ENCODE measurements at places on chromosomes 5 and 9.

DNA sequence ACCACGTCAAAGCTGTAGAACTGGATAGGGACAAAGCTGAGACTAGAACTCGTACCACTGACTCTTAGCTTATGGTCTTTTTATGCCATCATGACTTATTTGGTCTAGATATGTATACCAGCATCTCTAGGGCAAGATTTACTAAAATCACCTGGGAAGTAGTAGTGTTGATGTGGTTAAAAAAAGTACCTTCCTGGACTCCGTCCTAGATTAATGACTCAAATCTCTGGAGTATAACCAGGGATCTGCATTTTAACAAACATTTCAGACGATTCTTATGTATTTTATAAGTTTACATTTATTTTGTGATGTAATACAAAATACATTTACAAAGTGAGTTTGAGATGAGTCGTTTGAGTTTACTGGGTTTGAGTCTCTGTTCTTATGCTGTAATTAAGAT, 68.7 kb downstream of the ARHGAP26 start:
- DNase-seq: no peak

DNA sequence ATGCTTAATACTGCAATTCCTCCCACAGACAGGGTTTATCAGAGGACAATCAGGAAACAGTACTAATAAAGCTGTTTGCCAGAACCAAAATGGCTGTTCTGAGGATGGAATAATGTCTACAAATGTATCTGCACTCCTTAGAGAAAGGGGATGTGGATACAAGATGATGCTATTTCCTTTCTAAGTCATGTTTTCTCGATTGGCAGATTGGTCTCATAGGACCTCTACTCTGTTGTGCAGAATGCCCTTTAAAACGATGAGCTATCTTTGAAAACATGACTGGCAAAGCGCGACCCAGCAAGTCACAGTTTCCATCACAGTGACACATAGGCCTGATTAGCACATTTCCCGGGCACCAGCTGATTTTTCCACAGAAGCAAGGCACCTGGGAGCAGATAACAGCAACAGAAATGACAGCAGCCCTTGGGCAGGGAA, 54.0 kb downstream of the AOPEP start:
- DNase-seq: no peak

DNA sequence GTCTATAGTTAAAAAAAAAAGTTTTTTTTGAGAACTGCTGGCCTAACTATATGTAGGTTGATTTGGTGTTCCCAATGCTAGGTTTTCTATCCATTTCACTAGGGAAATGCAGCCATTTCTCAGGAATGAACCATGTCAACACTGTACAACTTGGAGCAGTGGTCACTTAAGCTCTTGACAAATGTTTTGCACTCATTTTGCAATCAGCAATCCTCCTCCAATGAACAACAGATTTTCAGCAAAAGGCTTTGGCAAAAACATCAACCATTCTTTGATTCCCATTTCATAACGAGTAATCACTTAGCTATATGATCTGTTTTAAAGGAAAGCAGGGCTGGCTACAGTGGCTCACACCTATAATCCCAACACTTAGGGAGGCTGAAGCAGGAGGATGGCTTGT, 17.9 kb downstream of the STRBP start:
- no peak for DNase-seq

GRCh38 chr5:10279328-10279727, 28.4 kb downstream of the CMBL start:
- DNase-seq: no peak

- DNase-seq: no peak
These were observed 17.3 kb downstream of the DAPK1 start for GRCh38 chr9:87515006-87515405.
